ENCODE measurements at places on chromosomes 4 and X.

- DNase-seq: peak; percentile 19
These were observed 40.9 kb upstream of the IL13RA2 start for GRCh38 chrX:115058276-115058675.

GRCh38 chr4:181701214-181701613 lies 542.0 kb upstream of the TENM3 start:
- no peak for DNase-seq

GRCh38 chr4:48641401-48641800 lies 138.7 kb downstream of the FRYL start:
- no peak for DNase-seq

- DNase-seq: no peak
These were observed 46.5 kb upstream of the RAB9B start for GRCh38 chrX:103878466-103879122.

DNA sequence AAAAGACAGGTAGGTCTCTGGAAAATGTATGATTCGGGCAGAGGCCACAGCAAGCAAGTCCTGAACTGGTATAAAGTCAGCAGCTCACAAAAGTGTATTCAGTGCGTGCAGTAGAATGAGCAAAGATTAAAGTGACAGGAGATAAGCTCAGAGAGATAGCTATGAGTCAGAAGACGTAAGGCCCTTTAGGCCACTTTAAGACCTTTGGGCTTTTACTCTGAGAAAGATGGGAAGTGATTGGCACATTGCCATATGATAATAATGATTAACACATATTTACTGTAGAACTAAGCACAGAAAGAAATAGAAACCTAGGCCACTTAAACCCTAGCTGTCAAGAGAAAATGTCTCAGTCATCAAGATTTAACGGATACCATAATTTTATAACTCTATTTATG lies 51.7 kb downstream of the TBCK start:
- no peak for DNase-seq

DNA sequence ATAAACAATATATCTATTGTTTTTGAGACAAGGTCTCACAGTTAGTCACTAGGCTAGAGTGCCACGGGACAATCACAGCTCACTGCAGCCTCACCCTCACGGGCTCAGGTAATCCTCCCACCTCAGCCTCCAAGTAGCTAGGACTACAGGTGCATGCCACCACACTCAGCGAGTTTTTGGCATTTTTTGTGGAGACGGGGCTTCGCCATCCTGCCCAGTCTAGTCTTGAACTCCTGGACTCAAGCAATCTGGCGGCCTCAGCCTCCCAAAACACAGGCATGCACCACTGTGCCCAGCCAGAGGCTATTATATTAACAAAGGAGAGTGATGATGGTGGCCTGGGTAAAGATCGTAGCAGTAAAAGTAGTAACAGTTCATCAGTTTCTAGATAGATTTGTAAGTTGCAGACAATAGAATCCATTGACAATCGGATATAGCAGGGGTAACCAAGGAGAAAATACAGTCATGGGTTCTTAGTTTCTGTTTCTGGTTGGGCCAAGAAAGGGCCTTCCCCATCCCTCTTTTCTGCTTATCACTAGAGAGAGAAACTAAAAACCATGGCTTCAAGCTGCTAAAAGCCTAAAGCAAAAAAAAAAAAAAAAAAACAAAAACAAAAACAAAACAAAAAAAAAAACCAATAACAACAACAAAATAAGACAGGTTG lies 60.6 kb downstream of the ANXA10 start:
- DNase-seq: no peak

DNA sequence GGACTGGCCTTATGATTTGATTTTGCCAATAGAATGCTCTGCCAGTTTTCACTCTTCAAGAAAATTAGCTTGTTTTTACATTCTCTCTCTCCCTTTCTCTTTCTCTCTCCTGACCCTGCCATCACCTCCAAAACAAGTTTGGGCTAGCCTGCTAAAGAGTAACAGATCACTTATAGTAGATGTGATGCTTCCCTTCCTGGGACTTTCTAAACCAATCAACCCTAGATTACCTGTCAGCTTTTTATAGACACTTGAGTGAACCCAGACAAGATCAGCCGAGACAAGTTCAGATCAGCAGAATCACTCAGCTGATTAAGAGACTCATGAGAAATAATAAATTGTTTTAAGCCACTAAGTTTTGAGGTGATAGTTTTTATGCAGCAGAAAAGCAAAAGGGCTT lies 521.2 kb downstream of the ANKRD50 start:
- no peak for DNase-seq

DNA sequence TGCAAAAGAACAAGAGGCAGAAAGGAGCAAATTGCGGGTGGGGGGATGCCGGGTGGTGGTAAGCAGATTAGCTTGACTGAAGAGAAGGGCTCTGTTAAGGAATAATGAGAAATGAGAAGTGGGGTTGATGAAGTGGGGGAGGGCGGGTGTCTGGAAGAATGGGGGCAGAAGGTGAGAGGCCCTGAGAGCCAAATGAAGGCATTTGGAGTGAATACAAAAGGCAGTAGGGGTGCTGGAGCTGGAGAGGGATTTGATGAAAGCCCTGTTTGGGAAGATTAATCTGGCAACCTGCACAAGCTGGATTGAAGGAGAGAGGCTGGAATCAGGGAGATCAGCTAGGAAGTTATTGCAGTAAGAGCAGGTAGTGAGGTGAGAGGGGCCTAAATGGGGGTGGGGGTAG lies 82.1 kb downstream of the GUCY2F start:
- no peak for DNase-seq

GRCh38 chr4:16866974-16867373 lies 31.5 kb downstream of the LDB2 start:
- no peak for DNase-seq

DNA sequence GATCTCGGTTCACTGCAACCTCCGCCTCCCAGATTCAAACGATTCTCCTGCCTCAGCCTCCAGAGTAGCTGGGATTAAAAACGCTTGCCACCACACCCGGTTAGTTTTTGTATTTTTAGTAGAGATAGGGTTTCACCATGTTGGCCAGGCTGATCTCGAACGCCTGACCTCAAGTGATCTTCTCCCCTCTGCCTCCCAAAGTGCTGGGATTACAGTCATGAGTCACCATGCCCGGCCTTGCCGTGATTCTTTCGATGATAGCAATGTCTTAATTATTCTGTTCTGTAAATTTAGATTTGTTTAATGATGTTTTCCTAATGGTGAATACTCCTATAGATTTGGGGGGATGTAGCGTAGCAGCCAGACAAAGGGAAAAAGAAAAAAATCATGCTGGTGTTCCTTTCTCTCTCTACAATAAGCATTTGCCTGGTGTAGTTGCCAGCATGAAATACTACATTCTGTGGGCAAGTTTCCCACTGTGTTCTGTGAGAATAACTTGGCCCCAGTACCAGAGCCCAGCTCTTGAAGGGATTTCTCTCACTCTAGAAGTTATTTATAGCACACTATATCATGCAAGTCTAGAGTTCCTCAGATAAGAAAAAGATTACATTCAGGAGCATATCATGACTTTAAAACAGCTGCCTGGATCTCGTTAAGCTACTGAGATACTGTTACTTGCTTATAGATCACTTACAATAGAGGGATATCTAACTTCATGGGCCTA lies 15.4 kb downstream of the NIPAL1 start:
- no peak for DNase-seq

DNA sequence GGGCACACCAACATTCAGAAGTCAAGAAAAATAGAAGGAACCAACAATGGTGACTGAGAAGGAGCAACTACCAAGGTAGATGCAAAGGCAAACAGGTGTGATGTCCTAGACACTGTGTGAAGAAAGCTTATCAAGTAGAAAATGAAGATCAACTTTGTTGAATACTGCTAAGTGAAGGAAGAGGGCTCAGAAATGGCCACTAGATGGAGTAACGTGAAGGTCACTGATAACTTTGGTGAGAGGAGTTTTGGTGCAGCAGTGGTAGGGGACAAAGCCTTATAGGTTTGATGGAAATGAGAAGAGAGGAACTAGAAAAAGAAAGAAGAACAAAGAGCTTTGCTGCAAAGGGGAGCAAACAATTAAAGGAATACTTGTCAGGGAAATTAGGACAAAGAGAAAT lies 23.5 kb downstream of the OTC start:
- DNase-seq: no peak

- DNase-seq: no peak
These were observed 165.0 kb downstream of the RAPGEF2 start for GRCh38 chr4:159267869-159268285.

DNA sequence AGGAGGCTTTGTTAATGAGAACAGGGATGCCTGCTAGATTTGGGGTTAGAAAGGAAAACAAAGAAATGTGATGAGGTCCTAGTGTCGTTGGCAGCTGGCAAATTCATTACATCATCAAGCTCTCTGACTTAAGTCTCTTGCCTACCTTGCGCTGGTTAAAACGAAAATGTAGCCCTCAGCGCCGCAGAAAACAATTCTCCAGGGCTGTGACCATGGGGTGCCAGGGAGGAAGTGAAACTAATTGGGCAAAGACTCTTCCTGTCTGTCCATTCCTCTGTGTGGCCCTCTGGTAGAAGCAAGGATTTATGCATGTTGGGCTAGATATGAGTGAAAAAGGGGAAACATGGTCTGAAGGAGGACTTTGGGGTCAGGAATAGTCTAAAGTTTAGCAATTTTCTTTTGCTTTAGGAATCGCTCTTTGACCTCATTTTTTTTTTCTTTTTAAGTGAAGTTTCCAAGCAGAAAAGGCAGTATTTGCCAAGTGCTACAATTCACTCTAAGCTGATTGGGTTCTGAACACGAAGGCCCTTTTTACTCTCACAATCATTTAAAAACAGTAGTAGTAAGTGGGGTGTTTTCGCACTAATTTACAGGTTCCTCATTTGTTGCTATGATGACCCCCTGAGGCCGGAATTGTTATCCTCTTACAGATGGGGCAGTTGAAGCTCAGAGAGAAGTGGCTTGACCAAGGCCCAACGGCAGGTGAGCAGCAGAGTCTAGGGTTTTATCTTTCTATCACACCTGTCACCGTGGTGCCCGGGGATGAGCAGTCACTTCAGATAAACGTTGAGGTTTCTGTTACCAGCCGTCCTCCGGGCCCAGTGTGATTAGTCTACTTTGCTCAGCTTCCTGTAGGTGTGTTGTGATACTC lies 27.3 kb upstream of the CHRNA9 start:
- no peak for DNase-seq

DNA sequence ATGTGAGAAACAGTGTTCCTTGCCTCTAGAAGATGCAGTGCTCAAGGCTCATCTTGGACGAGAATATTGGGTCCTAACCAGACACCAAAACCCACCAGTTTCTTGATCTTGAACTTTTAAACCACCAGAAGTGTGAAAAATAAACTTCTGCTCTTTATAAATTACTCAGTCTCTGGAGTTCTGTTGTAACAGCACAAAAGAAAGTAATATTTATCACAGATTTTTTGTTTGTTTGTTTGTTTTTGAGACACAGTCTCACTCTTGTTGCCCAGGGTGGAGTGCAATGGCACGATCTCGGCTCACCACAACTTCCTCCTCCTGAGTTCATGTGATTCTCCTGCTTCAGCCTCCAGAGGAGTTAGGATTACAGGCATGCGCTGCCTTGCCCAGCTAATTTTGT lies 371.1 kb upstream of the NDST4 start:
- no peak for DNase-seq

- no peak for DNase-seq
These were observed 41.5 kb upstream of the CYP4V2 start for GRCh38 chr4:186149872-186150271.

- DNase-seq: no peak
These were observed 231.4 kb upstream of the MID1 start for GRCh38 chrX:10851809-10852208.

DNA sequence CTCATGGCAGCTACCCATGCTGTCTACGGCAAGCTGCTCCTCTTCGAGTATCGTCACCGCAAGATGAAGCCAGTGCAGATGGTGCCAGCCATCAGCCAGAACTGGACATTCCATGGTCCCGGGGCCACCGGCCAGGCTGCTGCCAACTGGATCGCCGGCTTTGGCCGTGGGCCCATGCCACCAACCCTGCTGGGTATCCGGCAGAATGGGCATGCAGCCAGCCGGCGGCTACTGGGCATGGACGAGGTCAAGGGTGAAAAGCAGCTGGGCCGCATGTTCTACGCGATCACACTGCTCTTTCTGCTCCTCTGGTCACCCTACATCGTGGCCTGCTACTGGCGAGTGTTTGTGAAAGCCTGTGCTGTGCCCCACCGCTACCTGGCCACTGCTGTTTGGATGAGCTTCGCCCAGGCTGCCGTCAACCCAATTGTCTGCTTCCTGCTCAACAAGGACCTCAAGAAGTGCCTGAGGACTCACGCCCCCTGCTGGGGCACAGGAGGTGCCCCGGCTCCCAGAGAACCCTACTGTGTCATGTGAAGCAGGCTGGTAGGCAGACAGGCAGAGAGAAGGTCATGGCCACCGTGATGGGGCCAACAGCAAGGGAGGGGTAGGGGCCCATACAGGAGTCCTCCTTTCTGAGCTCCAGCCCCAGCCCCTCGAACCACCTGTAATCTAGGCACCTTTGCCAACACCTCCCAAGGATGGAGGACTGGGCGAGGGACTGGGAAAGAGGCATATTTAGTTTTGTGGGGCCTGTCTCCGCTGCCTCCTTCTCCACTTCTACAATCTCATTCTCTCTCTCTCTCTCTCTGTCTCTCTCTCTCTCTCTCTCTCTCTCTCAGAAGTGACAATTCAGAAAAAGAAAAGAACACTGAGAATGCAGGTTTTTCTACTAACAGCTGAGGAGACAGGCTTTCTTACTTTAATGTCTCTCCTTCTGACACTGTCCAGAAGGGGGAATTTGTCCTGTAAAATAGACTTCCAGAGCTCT lies 4.7 kb upstream of the TSPYL2 start:
- DNase-seq: no peak

GRCh38 chr4:15888515-15888914 lies 50.0 kb downstream of the FGFBP1 start:
- DNase-seq: no peak

GRCh38 chr4:107823870-107824349 lies 822 bp upstream of the SGMS2 start:
- no peak for DNase-seq

DNA sequence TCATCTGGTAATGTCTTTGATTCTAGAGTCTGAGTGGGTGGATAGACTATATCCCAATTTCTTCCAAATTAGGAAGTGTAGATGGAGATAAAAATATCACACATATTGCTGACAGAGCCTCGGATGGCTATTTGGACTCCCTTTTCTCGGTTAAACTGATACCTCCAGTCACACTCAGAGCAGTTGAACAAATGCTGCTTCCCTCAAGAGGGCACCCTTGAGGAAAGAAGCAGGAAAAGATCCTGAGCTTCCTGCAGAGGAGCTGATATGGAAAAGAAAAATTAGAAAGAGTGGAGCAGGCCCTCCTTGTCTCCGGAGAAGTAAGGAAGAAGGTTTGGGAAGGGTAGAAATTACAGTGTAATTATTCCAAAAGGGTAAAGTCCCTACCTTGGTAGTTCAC lies 96.2 kb upstream of the CCSER1 start:
- no peak for DNase-seq

All from right renal cortex interstitium (tissue), 3 donors.